ENCODE measurements at places on chromosomes 3 and 15.

GRCh38 chr15:81747026-81747425 lies 298.8 kb downstream of the MEX3B start:
- no peak for DNase-seq

DNA sequence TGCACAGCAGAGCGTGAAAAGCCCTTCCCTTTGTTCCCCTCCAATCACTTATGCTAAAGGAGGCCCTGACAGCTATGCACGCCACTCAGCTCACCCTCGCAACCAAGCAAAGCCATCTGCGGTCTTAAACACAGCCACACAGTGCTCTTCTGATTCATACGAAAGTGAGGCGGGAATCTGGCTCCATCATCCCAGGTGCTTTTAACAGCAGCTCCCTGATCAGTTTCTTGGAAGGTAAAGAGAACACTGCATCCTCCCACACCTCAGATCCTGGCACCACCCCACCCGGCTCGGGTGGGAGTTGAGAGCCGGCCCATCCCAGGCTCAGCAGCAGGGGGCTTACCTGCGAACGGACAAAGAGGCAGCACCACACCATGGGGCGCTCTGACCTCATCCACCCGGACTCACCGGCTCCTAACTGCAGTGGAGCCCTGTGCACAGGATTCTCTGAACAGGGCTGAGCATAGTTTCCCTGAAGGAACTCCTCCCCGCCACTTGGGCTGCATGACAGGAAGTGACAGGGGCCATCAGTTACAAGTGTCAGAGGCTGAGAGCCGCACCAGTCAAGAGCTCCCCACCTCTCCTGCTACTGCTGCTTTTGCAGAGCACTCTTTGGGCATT lies 114.3 kb upstream of the ARHGEF3 start:
- DNase-seq: peak; percentile 65

DNA sequence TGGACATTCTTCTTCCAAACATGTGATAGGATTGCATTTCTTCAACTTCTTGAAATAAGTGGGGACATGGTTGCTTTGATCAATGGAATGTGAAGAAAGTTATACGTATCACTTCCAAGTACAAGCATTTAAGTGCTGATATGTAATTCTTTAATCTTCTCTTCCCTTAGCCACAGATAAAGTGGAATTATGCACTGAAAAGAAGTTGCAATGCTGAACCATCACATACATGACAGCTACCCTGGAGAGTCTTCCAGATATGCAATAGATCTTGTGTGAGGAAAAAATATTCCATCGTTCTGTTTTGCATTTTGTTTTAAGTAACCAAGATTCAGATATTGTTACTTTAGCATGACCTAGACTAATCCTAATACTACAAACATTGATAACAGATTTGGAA lies 674.3 kb downstream of the NSUN3 start:
- DNase-seq: no peak

GRCh38 chr3:40299130-40299720 lies 10.3 kb upstream of the EIF1B start:
- no peak for DNase-seq

DNA sequence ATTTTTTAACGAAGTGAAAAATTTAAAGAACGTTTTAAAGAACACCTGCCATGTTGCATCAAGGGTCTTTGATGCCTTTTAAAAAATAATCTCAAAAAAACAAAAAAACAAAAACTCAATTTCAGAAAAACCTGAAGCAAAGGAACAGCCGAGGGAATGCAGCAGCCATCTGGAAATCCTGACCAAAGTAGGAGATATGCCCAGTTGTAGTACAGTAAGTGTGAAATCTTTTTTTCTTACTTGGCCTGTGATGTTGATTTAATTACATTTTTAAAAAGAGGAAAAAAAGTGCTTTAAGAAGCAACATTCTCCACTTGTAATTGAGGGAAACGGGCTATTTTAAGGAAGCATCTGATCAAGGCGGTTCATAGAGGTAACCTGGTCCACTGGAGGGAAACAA lies 213.7 kb upstream of the GAP43 start:
- no peak for DNase-seq

- no peak for DNase-seq
These were observed 38.8 kb upstream of the IQSEC1 start for GRCh38 chr3:13111873-13112520.

GRCh38 chr15:35533130-35534110 lies 12.5 kb downstream of the DPH6 start:
- DNase-seq: no peak

GRCh38 chr3:163548015-163548414 lies 1530.3 kb downstream of the SI start:
- DNase-seq: no peak
